Esophagus squamous epithelium (tissue), 5 donors: ENCODE measurements at places on chromosomes 12 and 14.

- DNase-seq = no peak
Observed at GRCh38 chr14:51225751-51226150, 14.3 kb upstream of the TMX1 start.

GRCh38 chr12:67958187-67958586 is 31.1 kb upstream of the IFNG-AS1 start:
- DNase-seq = no peak

- DNase-seq = no peak
Observed at GRCh38 chr12:40833818-40834217, 141.6 kb downstream of the CNTN1 start.

DNA sequence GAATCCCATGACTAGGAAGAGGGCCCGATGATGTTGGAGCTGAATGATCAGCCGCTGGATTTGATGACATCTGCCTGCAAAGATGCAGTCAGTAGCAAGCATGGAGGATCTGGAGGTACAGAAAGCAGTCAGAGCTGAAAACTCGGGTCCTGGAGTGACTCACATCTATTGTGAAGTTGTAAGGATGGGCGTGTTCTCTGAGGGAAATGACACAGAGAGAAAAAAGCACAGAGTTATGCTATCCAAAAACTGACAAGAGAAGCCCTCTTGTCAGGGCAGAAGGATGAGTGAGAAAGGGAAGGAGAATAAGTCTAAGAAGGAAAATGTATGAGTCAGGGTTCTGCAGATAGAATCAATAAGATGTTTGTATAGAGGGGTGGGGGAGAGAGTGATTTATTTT is 380.4 kb upstream of the CCDC196 start:
- DNase-seq = no peak

- DNase-seq = no peak
Observed at GRCh38 chr12:21472197-21472823, 29.1 kb downstream of the RECQL start.

- DNase-seq = no peak
Observed at GRCh38 chr12:97938031-97938430, 475.4 kb downstream of the RMST start.
